ENCODE measurements at places on chromosomes 5 and 9. TPM values are rescaled to one million over a fixed set of nuclear protein-coding genes. Genes with fewer than 3 reads are reported as not detected.

DNA sequence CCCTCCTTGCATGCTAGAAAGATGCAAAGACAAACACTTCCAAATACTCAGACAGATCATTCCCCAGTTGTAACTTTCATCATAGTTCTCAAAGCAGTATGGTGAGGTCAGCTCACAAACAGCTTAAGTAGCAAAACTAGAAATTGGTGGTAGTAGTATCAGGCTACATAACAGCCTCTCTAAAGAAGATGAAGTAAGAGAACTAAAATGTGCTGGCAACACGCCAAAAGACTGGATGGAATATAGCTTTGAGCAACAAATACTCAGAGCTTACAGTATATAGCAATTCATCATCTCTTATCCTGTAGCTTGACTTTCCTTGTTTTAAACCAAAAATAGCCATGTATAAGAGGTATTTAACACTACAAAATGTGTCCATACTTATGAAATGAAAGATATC is 7.5 kb downstream of the PFDN1 start:
- peak; percentile 73 for DNase-seq

CDH12 gene
- 1.2 TPM for polyA plus RNA-seq

C5orf52 gene
- polyA plus RNA-seq = not detected

SPATA31D4 gene
- not detected for polyA plus RNA-seq

GRCh38 chr5:39005566-39006232 is 68.5 kb downstream of the RICTOR start:
- no peak for DNase-seq

PRDM9 gene
- polyA plus RNA-seq = not detected

SLC4A9 gene
- 0.11 TPM for polyA plus RNA-seq

ZBED3 gene
- 10.3 TPM for polyA plus RNA-seq

DNA sequence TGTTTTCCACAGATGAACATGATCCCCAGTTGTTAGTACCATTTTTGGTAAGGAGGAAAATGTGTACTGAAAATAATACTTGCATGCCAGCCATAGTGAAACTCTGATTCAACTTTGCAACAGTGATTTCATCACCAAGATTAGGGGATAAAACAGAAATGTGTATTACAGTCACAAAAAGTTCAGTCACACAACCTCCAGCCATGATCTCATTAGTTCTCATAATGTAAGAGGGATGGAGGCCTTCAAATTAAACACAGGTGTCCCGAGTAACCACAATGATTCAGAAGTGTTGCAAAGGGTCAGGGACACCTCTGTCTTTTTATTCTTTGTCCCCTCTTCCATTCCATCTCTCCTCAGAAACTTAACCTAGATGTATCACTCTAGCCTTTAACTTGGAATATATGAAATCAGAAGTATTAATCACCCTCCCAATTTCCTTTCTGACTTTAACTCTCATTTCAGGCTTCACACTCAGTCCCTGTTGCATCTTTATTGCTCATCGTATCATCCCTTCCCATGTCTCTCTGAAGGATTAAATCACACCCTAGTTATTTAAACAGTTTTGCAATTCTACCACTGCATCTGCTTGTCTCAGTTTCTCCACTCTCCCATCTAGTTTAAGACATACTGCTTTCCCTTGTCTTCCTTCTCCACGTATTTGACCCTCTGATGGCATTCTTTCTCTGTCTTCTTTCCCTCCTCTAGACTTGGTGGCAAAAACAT is 291.2 kb downstream of the ADAMTS6 start:
- no peak for DNase-seq
